ENCODE measurements at places on chromosomes 16 and 17. TPM values are rescaled to one million over a fixed set of nuclear protein-coding genes. Genes with fewer than 3 reads are reported as not detected.

The OR2C1 gene
- not detected for total RNA-seq

DNA sequence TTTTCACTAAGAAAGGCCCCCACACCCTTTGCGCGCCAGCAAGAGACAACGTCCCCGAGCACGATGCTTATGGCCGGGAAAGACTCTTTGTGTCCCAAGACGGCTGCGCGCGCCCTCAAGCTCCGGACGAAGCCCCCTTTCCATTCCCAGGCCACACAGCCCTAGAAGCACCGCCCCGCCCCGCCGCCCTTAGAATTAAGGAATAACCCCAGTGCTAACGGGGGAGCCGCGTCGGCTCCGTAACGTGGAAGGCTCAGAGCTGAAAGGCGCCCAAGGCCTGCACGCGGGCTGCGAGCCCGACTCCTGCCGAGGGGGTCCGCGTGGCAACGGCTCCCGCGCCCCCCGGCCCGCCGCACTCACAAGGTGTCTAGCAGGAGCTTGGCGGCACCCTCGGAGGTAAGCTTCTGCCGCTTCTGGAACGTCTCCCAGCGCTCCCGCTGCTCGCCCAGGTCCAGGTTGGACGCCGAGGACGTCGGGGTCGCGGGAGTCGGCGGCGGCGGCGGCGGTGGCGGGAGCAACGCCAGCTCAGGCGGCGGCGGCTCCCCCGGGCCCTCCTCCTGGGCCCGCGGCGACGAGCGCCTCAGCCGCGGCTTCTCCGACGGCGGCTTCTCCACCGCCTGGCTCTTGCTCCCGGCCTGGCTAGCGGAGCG lies 477 bp downstream of the CENPV start:
- no peak for DNase-seq

GRCh38 chr16:84307209-84307954 lies 12.7 kb downstream of the WFDC1 start:
- DNase-seq: no peak

DNA sequence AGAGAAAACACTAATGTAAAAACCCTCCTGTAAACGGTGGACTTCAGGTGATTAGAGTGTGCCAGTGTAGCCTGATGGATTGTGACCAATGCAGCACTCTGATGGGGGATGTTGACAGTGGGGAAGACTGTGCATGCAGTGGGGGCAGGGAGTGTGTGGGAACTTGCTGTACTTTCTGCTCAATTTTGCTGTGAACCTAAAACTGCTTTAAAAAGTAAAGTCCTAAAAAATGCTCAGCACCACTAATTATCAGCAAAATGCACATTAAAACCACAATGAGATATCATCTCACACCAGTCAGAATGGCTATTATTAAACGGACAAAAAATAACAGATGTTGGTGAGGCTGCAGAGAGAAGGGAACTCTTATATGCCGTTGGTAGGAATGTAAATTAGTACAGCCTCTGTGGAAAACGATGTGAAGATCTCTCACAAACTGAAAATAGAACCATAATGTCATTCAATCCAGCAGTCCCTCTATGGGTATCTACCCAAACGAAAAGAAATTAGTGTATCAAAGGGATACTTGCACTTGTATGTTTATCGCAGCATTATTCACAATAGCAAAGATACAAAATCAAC lies 9.7 kb upstream of the ULK2 start:
- no peak for DNase-seq

The NPIPA2 gene
- total RNA-seq: 2.6 TPM

GRCh38 chr17:81481815-81482505 lies 30.6 kb downstream of the ACTG1 start:
- no peak for DNase-seq

The NECAB2 gene
- not detected for total RNA-seq

The KRTAP2-2 gene
- total RNA-seq: not detected

The RCVRN gene
- total RNA-seq: 0.14 TPM

The RBL2 gene
- total RNA-seq: 75.8 TPM

- DNase-seq: no peak
Observed at GRCh38 chr16:28320023-28320561, 27.8 kb downstream of the SBK1 start.

All from thoracic aorta (tissue), 2 donors.